WERI-Rb-1 (cell line): ENCODE measurements at places on chromosomes 1 and 21.

- no peak for DNase-seq
Observed at GRCh38 chr1:79105500-79105899, 99.0 kb upstream of the ADGRL4 start.

GRCh38 chr1:56321150-56321490 is 258.2 kb downstream of the PLPP3 start:
- no peak for DNase-seq

- DNase-seq = no peak
Observed at GRCh38 chr1:54980046-54980527, 341 bp upstream of the TMEM61 start.

GRCh38 chr1:27122652-27123051 is 32.3 kb downstream of the SLC9A1 start:
- peak; percentile 40 for DNase-seq

- DNase-seq = no peak
Observed at GRCh38 chr1:172959571-172959970, 91.2 kb downstream of the TNFSF18 start.

- DNase-seq = no peak
Observed at GRCh38 chr1:93595266-93595665, 86.4 kb downstream of the BCAR3 start.

GRCh38 chr1:10905841-10906655 is 106.4 kb upstream of the TARDBP start:
- peak; percentile 33 for DNase-seq

DNA sequence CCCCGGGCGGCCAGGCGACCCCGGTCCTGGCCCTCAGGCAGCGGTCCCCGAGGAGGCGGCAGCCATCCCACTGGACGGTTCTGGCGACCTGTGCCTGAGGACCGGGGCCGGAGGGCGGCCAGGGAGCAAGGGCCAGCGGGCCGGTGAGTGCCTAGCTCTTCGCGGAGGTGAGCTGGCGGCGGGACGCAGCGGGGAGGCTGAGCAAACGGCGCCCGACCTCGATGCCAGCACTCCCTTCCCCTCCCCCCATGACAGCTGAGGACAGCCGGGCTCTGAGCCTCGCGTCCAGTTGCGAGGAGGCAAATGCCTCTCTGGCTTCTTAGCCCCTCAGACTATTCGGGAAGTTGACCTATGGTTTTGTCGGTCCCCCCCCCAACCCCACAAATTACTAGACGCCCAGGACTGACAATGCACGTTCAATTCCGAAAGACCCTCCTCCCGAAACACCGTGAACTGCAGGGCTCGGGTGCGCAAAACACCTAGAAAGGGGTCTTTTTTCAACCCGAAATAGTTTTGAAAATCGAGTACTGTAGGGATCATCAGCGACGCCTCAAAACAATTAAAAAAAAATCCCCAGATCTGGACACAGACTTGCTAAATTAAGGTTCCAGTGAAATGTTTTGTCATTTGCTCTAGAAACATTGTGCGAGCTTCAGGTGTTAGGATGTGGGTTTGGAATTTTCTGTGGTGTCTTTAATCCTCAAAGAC is 8.3 kb downstream of the CDKN2C start:
- peak; percentile 83 for DNase-seq

GRCh38 chr1:150507912-150508864 is at the start of gene ECM1:
Gene ECM1, plus strand, starts transcription at chr1:150508109. Its CDS starts 101 bp downstream, at chr1:150508210.
- no peak for DNase-seq

DNA sequence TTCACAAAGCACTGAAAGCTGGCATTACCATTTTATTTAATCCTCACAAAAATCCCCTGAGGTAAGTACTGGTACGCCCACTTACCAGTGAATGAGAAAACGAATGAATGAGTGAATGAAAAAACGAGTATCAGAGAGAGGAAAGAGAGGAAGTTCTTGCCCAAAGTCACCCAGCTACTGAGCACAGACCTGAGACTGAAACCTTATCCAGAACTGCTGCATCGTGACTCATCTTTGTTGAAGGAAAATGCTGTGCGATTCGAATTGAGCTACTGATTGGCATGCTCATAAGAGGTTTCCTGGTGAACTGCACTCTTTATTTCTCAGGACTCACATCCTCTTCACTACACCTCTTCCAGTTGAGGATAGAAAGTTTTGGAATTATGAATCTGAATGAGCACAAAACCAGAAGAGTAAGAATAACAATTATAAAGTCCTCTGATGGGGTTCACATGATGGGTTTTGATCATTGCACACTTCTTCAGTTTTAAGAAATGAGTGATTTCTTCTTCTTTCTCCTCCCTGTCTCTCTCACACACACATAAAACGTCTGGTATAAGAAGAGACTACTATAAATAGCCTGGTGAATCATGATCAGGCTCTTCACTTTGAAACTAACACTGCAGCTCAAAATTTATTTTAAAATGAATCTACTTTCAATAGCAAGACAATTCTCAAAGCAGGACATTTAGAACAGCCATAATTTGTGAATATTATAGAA is 32.1 kb downstream of the IL12RB2 start:
- no peak for DNase-seq

DNA sequence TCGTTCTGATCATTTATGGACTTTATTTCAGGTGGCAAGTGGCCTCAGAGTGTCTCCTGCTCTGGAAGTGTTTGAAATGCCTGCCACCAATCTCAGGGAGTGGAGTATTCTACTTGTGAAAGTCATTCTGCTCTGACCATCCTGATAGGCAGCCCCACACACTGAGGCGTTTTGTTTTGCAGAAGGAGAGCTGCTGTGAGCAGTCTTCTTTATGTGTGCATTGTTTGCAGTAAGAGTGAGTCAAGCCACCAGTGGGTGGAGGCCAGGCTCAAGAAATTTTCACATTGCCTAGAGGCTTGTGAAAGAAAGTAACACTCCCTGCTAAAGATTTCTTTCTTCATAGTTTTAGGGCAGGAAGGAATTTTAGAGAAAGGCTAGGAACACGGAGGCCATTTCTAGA is 204.4 kb downstream of the SLC35F3 start:
- DNase-seq = no peak

- no peak for DNase-seq
Observed at GRCh38 chr1:171794085-171794484, 12.6 kb downstream of the METTL13 start.

- no peak for DNase-seq
Observed at GRCh38 chr1:109371341-109371739, 26.4 kb downstream of the SORT1 start.

DNA sequence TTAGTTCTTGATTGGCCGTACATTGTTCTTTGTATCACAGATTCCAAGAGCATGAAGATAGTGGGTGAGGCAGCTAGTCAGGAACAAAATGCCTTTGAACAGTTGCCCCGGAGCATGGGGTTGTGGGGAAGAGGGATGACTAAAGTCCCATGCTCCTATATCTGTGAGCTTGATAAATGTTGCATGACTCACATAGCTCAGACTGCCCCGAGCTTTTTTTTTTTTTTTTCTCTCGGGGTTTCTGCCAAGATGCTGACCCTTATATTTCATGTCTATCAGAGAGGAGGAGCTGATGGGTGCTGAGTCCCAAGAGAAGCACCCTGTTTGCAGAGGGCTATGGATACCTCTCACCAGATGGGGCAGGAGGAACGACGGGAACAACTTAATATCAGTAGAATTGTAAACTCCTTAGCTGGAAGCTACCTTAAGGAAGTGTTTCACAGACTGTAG is 40.6 kb downstream of the SRRM1 start:
- DNase-seq = no peak

GRCh38 chr1:84573481-84573966 is 716 bp downstream of the CTBS start:
- no peak for DNase-seq
